T-helper 1 cell (primary cell): ENCODE measurements at places on chromosomes 4 and X.

- no peak for DNase-seq
Observed at GRCh38 chr4:90078440-90078839, 48.8 kb upstream of the CCSER1 start.

- no peak for DNase-seq
Observed at GRCh38 chrX:63506320-63506719, 155.2 kb upstream of the SPIN4 start.

DNA sequence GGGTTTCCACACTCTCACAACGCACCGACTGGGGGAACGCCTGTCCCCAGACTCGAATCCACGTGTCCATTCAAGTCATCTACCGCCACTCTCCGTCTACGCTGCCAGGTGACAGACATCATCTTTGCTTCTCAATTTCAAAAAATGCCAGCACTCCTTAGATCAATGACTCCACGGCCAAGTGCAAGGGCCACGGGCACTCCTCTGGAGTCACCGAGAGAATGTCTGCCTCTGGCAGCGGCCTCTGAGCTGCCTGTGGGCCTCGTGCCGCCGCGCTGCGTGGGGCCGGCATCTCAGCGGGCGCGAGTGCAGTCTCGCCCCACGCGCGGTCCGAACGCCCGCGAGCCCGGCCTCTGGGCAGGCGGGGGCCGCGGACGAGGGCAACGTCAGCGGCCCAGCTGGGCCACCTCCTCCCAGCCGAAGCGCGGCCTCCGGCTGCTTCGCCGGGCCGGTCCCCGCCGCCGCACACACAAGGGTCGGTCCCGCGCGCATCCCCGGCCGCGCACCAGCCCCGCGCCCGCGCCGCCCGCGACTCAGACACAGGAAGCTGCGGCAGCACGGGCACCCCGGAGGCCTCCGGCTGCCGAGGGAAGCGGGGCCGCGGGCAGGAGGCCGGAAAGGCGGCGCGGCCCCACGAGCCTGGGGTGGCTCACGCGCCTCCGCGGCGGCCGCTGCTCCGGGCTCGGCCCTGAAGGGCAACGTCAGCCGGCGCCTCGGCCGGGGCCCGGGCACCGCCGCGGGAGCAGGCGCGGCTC, 450 bp downstream of the ACSL1 start:
- DNase-seq: peak; percentile 38

GRCh38 chrX:38870361-38870895, 69.2 kb downstream of the MID1IP1 start:
- DNase-seq: no peak

DNA sequence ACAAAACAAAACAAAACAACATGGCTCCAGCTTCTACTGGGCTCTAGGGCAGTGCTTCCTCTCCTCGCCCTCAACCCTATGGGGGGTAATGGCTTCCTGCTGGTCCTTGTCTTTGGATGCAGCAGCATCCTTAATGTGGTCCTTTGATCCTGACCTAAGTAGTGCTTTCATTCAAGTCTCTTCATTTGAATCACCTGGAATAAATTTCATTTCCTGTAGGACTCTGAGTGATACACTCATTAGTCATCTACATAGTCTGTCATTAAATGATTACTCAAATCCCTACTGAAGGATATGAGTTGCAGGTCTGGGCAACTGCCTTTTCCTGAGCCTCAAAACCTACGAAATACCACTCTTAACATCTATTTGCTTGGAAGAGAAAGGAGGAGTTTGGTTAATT, 54.5 kb downstream of the RHOH start:
- no peak for DNase-seq

- no peak for DNase-seq
Observed at GRCh38 chr4:69760455-69760854, at the start of gene SULT1B1. TSS of gene SULT1B1 (minus strand) at chr4:69760620. CDS start at chr4:69755217, 5,403 bp downstream.

DNA sequence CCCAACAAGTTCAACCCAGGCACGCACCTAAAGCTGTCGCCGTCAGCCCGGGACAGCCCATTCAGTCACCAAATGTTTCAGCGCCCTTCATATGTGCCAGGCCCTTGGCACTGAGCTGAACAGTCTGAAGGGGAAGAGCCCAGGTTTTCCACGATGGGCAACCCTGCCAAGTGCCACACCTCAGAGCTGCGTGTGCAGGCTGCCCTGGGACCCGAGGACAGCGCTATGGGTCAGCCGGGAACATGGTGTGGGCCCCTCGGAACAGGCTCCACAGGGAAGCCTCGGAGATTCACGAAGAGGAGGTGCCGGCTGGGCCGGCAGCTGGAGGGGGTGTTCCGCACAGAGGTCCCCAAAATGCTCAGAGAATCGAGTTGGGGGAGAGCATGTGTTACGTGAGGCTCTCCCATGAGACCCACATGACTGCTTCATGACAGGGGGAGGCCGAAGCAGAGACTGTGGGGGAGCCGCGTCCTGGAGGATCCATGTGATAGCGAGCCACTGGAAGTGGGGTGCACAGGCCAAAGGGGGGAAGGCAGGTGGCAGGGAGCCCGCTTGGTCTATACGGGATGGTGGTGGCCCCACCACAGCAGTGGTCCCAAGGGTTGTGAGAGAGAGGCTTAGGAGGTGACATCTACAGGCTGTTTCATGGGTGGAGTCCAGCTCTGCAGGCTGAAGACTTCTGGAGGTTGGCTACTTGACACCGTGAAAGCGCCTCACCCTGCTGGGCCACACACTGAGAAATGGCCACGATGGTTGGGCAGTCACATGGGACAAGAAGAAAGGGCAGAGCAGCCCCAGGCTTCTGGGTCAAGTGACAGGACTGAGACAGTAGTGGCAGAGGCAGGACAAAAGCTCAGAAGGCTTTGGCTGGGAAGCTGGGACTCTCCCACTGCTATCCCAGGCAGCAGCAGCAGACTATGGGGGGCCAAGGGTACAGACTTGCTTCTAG, 14.2 kb downstream of the BCAP31 start:
- no peak for DNase-seq

DNA sequence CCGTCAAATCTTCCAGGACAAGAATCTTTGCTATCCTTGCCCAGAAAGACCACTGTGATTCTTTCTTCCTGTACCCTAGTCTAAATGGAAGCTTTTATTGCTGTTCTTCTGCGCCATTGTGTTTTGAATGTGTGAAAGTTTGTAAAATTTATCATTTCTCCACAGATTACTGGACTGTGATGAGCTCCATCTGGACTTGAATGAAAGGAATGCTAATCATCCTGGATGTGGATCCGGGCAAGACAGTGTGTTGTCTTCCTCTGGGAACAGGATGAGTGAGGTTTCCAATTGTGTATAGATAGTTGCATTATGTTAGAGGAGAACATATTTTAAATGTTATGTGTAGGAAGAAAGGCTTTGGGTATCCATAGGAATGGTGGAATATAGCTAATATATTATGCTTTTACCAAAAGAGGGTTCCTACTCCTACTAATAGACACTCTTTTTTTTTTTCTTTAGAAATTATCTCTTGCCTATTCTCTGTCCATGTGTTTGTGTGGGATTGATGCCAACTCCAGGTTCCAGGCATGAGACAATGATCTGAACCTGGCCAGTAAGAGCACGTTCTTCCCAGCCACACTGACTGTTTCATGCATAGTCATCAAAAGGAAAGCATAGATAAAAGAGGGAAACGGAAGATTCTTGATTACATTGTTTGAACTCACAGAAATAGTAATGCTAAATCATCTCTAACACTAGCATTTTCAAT, 803.6 kb upstream of the ADGRL3 start:
- no peak for DNase-seq

- no peak for DNase-seq
Observed at GRCh38 chr4:76892001-76892400, 5.9 kb downstream of the SOWAHB start.

- DNase-seq: no peak
Observed at GRCh38 chrX:77347572-77347971, 99.6 kb upstream of the FGF16 start.

- DNase-seq: no peak
Observed at GRCh38 chr4:31674313-31674947, 954.3 kb downstream of the PCDH7 start.

GRCh38 chr4:75025431-75025830, 92.5 kb downstream of the PARM1 start:
- DNase-seq: no peak

GRCh38 chrX:18252644-18253359, 32.1 kb upstream of the BEND2 start:
- no peak for DNase-seq

GRCh38 chr4:183320211-183321059, at the start of gene CLDN22:
TSS of gene CLDN22 (minus strand) at chr4:183320276. CDS start at chr4:183320218, 58 bp downstream.
- DNase-seq: no peak

- DNase-seq: no peak
Observed at GRCh38 chr4:118866442-118866841, 22.2 kb upstream of the SYNPO2 start.

GRCh38 chr4:180898305-180898704, 1344.9 kb upstream of the TENM3 start:
- no peak for DNase-seq

- no peak for DNase-seq
Observed at GRCh38 chrX:66731398-66731797, 92.5 kb upstream of the EDA2R start.

DNA sequence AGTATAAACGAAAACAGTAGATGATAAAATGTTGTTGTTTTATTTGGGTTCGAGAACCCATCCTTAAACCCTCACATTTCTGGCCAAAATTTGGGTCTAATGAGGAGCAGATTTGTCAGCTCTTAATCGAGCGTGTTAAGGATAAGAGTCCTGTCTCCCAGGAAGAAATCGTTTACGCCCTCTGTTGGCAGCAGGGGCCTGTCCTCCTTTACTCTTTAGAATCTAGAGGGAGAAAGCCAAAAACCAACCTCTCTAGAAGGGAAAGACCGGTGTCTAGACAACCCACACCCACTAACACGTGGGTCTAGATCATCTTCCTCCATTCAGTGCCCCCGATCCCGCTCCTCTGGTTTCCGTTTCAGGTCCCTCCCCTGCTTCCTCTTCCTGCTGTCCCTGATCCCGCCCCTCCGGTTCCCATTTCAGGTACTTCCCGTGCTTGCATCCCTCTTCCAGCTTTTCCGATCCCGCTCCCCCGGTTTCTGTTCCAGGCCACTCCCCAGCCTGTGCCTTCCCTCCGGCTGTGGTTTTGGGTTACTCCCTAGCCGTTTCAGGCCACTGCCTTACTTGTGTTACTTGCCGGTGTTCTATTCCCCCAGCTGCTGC, 339.1 kb downstream of the PAPSS1 start:
- DNase-seq: no peak

DNA sequence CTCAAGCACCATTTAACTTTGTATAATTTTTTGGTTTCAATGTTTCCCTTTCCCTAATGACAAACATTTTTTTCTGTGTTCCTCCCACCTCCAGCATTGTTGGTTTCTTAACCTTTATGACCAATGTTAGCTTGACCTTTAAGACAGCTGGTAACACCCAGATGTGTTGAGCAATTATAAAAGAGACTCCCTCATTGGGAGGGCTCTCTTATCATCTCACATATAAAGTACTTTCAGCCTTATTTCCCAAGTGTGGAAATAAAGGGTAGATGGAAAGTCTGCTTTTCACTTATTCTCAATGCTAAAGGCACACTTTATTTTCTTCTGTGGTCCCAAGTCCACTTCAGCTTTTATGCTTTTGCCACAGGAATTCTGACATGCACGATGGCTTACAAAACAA, 1420.4 kb downstream of the RAPGEF2 start:
- DNase-seq: no peak

- no peak for DNase-seq
Observed at GRCh38 chr4:42482516-42483327, 85.4 kb downstream of the SHISA3 start.

GRCh38 chr4:185554365-185555126, 19.2 kb upstream of the PDLIM3 start:
- no peak for DNase-seq

GRCh38 chr4:174080361-174080760, 203.1 kb downstream of the FBXO8 start:
- DNase-seq: no peak

DNA sequence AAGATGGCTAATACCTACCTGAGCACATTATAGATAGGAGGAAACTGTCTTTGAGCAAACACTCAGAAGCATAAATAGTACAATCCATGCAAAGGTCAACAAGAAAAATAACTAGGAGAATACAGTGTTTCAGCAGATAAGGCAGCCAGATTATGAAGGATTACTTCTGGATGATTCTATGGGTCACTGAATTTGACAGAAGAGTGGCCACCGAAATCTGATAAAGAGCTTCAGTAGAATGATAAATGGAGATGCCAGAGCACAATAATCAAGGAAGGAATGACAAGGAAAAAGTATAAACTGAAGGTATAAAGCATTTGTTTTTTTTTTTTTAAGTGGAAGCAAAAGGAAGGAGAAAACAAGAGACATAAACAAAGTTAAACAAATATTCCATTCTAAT, 58.7 kb downstream of the ELF2 start:
- DNase-seq: no peak

DNA sequence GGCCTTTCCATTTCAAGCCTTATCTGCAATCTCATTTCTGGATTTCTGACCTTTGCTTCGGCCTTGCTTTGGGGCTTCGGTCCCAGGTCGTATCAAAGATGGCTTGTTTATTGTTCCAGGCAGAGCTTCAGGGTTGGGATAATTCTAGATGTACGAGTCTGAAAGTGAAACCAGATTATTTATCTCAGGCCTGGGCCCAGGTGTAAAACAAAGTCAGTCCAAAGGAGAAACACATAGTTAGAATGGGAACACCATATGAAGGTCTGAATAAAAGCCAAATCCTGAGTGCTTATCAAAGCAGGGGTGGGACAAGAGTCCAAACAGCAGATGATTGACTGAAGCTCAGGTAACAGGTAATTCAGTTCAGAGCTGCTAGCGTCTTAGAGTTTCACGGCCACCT, 17.1 kb downstream of the PRIMPOL start:
- no peak for DNase-seq

- DNase-seq: no peak
Observed at GRCh38 chr4:43277003-43277402, 384.5 kb downstream of the GRXCR1 start.

- no peak for DNase-seq
Observed at GRCh38 chr4:37729649-37730004, 43.5 kb upstream of the RELL1 start.

GRCh38 chr4:108191269-108191914, 22.7 kb upstream of the LEF1 start:
- DNase-seq: no peak

DNA sequence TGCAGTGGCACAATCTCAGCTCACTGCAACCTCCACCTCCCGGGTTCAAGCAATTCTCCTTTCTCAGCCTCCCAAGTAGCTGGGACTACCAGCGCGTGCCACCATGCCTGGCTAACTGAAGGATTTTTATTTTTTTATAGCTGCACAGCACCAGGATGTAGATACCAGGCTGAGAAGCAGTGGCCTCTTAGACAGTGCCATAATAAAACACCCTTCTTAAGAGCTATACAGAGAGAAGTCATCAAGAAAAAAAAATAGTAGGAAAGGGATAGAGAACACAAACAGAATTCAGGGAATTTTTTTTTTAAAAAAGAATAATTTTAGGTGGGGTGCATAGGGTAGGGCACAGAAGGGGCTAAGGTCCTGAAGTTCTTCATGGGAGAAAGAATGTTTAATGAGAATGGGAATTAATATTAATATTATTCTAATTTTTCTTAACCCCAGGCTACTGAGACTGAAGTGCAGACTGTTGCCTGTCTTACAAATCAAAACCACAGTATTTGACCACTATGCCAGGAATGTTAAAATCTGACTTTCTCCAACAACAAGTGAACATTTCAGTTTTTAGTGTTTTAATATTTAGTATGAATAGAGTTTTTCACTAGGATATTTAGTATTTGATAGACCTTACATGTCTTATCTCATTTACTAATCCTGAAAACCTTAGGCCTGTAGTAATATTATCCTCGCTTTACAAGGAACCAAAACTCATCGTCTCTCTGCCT, 146.7 kb downstream of the KCNIP4 start:
- DNase-seq: no peak

- DNase-seq: no peak
Observed at GRCh38 chr4:46844325-46844917, 64.6 kb downstream of the COX7B2 start.

GRCh38 chr4:67546971-67547370, 1.7 kb upstream of the CENPC start:
- DNase-seq: no peak
